Putamen (tissue), 1 donor: ENCODE measurements at places on chromosomes 2 and 18.

DNA sequence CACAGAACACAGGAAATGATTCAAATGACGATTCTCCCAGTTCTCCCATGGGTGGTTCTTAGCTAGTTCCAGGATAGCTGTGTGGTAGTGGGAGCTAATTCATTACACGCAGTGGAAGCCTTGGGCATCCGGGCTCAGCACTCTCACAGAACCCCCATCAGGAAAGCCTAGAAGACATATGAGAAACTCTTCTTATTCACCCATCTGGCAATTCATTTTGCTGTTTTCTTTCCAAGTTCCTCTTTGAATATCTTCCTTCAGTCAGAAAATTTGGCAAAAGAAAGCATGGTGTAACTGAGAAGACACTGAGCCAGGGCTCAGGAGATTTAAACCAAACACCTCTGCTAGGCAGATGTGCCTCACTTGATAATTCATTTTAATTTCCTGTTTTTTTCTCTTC is 85.2 kb upstream of the FN1 start:
- DNase-seq = no peak

DNA sequence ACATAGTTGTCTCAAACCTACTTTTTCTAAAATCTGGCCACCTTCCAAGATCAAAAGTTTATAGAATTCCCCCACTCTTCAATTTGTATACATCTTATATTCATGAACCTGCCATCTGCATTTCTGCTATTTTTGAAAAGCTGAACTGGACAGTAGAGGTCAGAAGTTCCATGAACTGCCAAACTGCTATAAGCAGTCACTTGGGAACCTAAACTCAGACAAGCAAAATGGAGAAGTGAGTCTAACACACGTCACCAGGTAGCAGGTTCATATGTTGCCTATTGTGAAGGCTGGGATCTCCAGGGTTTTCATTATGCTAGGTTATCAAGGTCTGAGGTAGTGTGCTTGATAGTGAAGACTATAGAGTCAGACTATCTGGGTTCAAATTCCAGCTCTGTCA is 2.0 kb upstream of the MYO1B start:
- DNase-seq = no peak

GRCh38 chr2:3636586-3637310 is 21.3 kb upstream of the ALLC start:
- DNase-seq = no peak

- DNase-seq = no peak
Observed at GRCh38 chr2:128450211-128451024, 131.8 kb upstream of the HS6ST1 start.

DNA sequence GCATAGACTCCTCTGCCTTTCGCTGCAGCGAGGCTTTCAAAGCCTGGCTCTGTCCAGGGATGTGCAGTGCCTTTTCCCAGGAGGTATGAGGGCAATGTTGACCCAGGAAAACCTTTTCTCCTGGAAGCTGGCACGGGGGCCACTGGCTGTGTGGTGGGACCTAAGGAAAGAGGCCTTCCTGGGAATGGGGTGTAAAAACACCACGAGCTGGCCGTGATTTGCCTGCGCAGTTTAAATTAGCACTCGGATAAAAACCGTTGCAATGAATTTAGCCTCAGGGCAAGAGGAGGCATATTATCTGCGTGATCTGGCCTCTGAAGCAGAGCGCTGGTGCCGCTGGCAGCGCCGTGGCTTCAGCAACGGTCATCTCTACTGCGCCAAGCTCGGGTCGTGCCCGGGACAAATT is 3.0 kb downstream of the OSR1 start:
- DNase-seq = no peak

GRCh38 chr2:191691016-191691735 is 13.2 kb downstream of the NABP1 start:
- peak; percentile 55 for DNase-seq

DNA sequence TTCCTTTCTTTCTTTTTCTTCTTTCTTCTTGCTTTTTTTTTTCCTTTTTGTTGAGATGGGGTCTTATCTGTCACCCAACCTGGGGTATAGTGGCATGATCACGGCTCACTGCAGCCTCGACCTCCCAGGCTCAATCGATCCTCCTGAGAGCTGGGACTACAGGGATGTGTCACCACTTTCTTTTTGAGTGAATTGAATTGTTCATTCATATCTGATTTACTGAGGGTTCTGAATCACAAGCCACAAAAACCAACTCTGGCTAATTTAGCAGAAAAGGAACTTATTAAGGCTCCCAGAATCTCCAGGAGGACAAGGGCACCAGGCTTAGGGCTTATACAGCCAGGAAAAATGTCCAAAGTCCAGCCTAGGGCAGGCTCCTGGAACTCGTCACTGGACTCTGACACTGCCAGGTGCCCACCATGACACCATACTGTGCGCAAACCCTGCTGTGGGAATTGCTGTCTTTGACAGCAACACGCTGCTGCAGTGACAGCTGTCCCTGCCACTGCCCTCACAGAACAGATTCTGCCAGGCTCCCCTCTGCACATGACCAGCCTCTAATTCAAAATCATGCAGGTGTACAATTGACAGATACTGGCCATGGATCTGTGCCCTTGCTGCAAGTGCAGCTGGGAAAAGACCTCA is 42.9 kb upstream of the EML6 start:
- no peak for DNase-seq

DNA sequence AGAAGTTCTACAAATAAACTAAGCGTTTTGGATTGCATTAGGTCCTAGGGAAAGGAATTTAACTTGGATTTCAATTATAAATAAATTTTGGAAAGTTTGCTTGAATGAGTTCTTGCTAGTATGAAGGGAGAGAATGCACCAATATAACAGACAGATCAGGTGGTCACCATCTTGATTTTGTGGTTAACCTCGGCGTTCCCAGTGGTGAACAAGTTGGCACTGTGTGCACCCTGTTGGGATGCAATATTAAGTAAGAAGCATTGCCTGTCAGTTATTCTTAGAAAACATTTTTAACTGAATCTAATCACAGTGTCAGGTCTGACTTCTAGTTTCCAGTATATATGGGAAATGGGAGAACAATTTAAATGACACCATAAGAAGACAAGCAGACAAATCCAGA is 673.4 kb downstream of the SLC4A3 start:
- no peak for DNase-seq

DNA sequence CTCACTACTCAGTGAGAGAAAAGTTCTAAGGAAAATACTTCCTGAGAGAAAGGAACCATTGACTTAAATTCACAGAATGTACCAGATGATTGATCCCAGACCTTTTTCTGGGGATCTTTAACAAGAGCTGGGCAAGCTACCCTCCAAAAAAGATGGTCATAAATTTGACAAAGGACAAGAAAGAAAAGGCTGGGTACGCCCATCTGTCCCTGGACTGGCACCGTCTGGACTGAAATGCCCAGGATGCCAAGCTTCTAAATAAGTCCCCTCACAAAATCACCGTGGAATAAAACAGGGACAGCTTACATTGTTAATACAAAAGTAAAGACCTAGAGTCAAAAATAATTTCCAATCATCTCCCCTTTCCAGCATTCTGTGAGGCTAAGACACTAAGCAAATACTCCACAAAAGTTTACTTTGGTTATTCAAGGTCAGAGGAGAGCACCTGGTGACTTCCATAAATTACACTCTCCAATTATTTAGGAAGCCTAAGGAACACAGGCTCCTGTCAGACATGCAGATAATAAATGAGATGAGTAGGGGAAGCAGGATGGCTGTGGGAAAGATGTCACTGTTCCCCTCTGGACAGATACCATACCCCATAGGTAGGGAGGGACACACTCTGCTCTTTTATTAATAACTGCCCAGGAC is 69.9 kb downstream of the UXS1 start:
- no peak for DNase-seq

- DNase-seq = no peak
Observed at GRCh38 chr2:54797307-54797706, 73.8 kb downstream of the EML6 start.

- DNase-seq = peak; percentile 53
Observed at GRCh38 chr2:236341721-236342120, 77.5 kb upstream of the ASB18 start.

GRCh38 chr2:35463805-35464596 is 891.6 kb upstream of the CRIM1 start:
- DNase-seq = no peak

DNA sequence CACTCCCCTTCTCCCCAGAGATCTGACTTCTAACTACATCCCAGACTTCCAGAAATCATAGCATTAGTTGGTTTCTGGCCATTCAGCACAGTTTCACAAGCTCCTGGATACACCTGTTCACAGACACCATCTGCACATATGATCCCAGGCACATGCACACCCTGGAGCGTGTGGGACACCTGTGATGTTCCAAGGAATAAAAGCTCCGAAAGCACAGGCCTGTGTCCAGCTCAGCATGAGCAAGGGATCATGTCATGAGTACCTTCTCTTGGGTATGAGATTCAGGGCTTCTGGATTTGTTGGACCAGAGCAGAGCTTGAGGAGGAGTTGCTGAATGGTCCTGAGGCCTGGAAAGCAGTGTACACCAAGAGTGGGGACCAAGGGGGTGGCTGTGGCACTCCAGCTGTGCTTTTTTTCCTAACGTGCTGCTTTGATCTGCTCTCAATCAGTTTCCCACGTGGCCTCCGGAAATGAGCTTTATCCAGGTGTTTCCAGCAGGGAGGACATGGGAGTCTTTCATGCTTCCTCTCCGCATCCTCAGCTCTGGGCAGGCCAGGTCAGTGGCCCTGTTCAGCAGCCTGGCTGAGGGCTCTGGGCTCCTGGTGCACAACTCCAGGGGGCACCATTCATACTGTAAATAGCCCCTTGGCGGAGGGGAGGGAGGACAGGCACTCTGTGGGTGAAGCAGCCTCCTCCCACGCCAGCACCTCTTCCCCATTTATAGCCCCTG is 1.8 kb downstream of the DYSF start:
- no peak for DNase-seq

DNA sequence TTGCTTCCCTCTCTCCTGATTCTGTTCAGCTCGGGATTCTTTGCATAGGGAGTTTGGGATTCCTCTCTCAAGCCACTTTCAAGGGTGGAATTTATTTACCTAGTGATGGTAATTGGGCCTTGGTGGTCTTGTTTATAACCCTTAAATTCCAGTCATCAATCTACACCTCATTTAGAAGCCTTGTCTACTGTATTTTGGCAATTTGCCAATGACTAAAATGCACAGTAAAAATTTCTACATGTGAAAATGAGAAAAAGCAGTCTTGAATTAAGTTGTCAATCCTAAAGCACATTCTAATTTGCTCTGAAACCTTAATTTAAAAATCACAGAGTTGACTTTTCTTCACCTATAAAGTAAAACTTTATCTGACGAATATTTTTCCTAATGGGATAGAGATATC is 749.2 kb upstream of the CRIM1 start:
- no peak for DNase-seq

DNA sequence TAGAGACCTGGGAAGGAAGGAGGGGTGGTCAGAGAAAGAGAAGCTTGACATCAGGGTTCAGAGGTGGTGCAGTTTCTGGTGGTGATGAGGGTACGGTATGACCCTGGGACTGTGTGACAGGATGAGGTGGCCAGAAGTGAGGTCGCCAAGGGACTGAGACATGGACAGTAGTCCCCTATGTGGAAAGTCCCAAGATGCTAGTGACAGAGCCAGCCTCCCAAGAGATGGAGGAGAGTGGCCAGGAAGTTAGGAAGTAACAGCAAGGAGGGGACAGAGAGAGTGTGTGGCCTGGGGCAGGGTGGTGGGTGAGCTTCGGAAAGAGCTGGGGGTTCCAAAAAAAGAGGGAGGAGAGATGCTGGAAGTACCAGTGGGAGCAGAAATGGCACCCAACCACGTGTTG is 66.0 kb downstream of the SMAD7 start:
- no peak for DNase-seq

DNA sequence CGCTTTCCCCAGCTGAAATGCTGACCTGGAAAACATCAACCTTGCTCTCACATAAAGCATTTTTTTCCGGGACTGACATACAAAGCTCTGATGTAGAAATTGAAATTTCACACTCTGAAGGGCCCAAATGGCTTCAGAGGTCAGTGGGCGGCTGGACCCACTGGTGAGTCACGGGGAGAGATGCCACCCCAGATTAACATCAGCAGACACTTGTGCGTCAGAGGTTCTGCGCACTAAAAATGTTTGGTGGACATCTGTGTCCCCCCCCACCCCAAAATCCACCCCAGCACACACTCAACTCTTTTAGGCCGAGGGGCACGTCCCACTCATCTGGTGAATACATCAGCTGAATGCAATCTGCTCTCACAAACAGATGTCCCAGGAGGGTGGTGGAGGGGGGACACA is 208.9 kb downstream of the ASB1 start:
- no peak for DNase-seq

- no peak for DNase-seq
Observed at GRCh38 chr2:217204358-217204757, 344.5 kb upstream of the TNP1 start.

GRCh38 chr18:66641056-66641455 is 37.2 kb upstream of the CDH19 start:
- DNase-seq = no peak

DNA sequence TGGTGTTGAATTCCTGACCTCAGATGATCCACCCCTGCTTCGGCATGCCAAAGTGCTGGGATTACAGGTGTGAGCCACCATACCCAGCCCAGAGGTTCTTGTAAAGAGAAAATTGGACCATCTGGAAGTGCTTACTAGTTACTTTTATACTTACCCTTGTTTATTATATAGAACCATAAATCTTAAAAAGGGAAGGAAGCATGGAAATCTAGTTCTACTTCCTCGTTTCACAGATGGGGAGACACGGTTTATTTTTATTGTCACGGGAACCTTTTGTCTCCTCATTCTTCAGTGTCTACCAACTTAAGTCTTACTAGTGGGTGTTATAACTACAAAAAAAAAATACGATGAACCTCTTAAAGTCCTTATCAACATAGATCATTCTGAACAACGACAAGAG is 45.8 kb upstream of the PDK1 start:
- no peak for DNase-seq

DNA sequence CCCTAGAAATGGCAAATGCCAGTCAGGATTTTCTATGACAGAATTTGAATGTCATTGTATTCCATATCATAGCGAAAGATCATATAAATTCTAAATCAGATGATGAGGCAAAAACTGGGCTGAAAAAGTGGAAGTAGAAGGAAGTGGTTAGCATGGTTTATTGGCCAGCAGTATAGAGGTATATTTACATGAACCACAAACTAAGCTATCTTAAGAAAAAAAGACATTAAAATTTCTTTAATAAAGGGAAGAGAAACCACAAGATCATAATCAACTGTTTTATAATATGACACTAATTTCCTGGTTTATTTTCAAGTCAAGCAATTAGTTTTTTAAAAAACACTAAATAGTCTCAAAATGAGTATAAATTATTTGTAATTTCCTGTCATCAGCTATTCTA is 123.2 kb upstream of the LRP1B start:
- DNase-seq = no peak

DNA sequence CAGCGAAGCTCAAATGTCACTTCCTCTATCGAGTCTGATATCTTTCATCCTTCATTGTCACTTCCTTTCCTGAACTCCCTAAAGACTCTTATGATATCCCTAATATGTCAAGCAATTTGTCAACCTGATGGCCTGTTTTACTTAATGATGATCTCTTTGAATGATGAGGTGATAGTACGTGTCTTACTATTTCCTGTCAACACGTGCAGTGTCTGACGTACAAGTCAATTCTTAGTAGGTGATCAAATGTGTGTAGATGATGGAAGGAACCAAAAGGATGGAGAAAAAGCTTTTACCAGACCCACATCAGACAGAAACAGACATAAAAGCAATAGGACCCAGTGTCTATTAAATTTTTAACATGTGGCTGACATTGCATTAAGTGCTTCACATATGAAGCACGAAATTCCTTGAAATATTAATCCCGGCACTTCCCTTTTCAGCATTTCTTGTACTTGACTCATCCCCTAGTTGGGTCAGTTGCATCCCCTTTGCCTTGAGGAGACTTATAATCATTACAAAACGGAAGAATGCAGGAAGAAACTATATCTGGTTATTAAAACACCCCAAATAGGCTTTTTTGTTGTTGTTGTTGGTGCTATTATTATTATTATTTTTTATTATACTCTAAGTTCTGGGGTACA is 108.6 kb upstream of the NYAP2 start:
- no peak for DNase-seq
